Neuronal stem cell (in vitro differentiated cells): ENCODE measurements at places on chromosomes 1 and 21.
A peak's percentile ranks its signal among the peaks of the same experiment; 100 is the strongest.

DNA sequence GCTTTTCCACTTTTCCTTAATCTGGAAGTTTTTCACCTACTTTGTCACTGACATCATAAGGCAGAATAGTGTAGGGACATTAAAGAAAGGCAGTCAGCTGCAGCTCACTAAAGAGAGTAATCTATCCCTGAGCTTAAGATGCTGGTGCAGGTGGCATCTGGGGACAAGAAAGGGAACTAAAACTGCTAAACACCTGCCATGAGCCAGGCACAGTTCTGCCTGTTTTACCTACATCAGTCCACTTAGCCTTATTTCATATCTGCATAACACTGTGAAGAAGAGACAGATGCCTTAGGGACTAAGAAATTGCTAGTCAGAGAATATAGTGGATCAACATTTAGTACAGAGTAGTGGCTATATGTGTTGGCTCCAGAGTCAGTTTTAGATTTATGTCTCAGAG, 88.1 kb downstream of the GPATCH2 start:
- DNase-seq = no peak

DNA sequence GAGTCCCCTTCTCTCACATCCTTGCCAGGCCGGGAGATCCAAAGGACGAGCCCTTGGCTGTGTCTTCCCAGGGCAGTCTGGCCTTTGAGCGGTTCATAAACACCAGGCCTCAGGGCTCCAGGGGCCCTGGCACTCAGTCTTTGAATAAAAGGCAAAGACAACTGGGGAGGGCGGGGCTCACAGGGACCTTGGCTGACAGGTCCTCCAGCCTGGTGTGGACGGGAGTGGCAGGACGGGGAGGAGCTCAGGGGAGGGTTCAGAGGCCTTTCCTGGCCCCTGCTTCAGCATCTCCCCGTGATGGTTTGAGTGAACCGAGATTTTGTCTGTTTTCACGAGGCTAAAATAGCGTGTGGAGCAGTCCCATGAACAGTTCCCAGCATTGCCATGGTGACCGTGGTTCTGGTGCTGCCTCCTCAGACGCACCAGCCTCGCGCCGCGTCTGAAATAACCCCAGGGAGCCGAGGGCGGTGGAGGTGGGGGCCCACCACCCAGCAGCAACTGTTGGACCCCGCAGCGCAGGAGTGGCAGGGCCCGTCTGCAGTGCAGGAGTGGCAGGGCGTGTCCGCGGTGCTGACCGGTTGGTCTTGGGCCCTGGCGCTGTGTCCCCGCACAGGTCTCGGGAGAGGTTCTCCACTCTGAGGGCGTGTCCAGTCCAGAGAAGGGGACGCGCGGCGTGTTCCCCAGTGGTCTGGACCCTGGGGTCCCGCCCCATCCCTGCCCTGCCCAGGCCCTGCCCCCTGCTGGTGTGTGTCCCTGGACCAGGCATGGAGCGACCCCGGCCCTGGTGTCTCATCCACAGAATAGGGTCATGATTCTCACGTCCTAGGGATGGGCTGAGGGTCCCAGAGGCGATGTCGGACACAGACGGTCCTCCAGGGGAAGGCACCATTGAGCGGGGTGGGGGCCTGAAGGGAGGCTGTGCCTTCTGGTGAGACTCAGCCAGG, 7.1 kb upstream of the PRKCZ start:
- no peak for DNase-seq

DNA sequence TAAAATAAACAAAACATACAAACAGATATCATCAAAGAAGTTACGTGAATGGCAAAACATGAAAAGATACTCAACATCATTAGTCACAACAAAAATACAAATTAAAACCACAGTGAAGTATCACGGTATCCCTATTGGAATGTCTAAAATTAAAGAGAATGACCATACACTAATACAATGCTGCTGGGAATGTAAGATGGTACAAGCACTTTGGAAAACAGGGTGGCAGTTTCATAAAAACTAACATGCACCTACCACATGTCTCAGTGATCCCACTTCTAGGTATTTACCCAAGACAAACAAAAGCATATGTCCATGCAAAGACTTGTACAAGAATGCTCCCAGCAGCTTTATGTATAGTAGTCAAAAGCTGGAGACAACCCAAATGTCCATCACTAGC, 69.1 kb downstream of the HSF2BP start:
- DNase-seq = no peak

DNA sequence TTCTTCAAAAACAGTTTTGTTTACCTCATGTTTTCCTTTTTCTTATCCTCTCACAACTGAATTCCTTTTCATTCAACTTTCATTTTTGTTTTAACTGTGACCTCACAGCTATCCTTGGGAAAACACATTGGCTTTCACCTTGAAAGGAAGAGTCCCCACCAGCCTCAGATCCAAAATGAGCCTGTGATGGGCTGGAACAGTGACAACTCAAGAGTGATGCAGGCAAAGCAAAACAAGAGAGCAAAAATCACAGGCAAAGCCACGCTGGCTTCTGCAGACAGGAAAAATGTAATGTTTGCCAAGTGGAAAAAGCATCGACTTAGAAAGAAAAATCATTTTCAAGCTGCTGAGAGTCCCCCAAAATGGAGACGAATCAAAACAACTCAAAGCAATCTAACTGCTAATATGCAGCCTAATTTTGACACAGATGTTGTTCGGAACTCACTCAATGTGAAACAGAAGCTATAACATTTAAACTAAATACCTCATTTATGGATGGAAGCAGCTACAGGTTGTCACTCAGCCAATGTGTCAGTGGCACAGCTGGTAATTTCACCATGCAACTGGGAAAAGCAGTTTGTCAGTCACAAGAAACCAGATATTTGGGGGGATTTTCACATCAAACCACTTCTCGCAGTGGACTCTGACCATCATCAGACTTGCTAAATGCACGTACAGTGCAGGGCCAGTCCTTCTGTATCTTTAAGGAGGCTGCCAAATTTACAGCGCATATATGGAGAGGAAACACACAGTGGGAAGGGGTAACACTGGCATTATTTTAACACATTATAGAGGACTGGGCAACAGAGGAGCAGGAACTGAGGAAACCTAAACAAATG, 50.7 kb downstream of the ALG14 start:
- no peak for DNase-seq

DNA sequence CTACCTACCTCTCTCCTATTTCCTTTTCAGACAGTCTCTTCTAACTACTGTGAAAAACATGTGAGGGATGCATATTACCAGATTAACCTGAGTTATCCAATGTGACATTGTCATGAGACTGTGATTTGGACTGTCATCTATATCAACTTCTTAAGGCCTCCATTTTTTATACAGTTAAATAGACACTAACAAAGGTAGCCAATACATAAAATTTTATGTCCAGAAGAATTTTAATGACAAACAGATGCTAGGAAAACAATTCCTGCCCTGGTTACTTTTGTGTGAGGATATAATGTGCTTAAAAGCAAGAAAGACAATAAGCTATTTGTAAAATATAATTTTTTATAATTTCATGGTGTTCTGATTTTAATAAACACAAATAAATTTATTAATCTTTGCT, 136.2 kb downstream of the DPYD start:
- DNase-seq = no peak

- no peak for DNase-seq
Observed at GRCh38 chr1:175040324-175040879, 17.2 kb upstream of the MRPS14 start.

DNA sequence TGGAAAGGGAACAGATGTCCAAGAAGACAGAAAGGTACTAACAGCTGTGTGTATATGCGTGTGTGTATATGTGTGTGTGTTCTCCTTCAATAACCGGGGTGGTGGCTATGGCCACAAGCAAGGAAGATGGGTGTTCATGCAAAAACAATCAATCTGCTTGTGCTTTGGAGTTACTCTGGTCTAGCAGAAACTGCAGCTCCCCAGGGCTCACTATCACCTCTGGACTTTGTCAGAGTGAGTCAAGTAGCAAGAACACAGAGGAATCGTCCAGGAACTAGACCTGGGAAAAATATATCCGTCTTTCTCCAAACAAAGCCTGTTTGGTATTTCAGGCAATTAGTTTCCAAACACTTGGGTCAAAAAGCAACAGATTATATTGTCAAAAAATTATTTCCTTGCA, 68.6 kb downstream of the GNG12 start:
- DNase-seq = no peak

GRCh38 chr1:192574073-192574472, 1.5 kb upstream of the RGS1 start:
- no peak for DNase-seq

- no peak for DNase-seq
Observed at GRCh38 chr1:230077011-230077410, 10.0 kb downstream of the GALNT2 start.

DNA sequence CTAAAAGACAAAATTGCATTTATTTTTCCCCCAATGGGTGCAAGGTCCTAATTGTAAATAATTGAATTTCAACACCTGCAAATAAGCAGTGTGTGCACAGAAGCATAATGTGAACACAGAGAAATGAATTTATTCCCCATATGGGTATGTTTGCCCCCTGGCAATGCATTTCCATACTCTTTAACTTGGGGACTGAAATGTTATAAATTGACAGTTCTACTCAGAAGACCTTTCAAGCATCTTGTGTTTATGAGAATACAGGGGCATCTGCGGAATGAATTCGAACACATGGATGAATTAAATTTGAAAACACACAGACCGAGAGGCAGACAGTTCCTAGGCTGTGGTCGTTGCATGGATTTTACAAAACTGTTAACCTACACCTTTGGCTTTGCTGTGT, 3.5 kb downstream of the PBX1 start:
- no peak for DNase-seq

GRCh38 chr1:100538913-100539835, 1.2 kb downstream of the GPR88 start:
- peak; percentile 43 for DNase-seq

- DNase-seq = no peak
Observed at GRCh38 chr21:42532466-42533181, 19.0 kb downstream of the SLC37A1 start.

DNA sequence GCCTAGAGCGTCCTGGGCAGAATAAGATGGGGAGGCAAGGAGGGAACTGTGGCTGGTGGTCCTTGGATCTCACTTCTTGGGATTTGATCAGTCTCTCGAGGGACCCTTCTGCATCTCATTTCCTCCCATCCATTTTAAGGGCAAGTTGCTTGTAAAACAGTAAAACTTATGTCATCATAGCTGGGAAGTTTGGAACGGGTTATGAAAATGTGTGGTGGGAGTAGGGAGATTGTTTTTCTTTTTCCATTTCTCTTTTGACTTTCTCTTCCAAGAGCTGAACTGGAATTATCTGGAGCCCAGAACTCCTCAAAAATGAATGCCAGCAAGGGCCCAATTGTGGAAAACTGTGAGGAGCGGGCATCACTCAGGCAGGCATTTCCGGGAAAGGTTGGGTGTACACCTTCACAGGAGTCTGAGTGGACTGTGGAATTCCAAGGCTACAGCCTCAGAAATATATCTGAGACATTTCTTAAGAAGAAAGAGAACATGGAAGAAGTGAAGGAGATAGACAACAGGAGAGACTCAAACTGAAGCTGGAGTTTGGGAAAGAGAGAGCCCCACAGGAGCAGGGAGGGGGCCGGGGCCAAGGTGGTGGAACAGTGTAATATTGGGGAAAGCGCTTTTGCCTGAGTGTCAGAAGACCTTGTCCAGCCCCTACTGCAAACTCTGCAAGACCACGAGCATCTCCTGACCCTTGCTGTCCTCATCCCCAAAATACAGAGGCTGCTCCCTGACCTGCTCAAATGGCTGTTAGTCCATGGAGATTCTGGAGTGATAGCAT, 185.1 kb downstream of the FOXD2 start:
- no peak for DNase-seq
